ENCODE measurements at places on chromosomes 6 and 20. TPM values are rescaled to one million over a fixed set of nuclear protein-coding genes. Genes with fewer than 3 reads are reported as not detected.
A peak's percentile ranks its signal among the peaks of the same experiment; 100 is the strongest.

DNA sequence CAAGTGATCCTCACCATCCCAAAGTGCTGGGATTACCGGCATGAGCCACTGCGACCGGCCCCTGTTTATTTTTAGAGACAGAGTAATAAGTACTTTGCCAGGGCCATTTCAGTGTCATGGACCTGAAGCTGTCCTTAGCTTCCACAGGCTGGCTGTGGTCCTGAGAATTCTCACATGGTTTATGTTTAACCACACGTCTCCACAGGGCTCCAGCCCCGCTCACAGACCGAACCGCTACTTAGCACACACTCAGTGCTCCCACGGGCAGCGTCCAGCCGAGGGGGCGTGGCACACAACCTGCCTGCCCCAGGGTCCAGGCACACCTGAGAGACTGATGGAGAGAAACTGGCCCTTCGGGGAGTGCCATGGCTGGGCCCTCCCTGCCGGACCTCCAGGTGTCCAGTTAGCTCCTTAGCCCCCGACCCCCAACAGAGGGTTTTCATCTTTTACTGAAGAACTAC lies 11.7 kb downstream of the ACSS1 start:
- no peak for DNase-seq

DYNLT2 gene
- total RNA-seq, result 5.0 TPM

- DNase-seq, result peak; percentile 16
These were observed 24.3 kb downstream of the TOP1 start for GRCh38 chr20:41052742-41053419.

CCM2L gene
- 13.3 TPM for total RNA-seq

DNA sequence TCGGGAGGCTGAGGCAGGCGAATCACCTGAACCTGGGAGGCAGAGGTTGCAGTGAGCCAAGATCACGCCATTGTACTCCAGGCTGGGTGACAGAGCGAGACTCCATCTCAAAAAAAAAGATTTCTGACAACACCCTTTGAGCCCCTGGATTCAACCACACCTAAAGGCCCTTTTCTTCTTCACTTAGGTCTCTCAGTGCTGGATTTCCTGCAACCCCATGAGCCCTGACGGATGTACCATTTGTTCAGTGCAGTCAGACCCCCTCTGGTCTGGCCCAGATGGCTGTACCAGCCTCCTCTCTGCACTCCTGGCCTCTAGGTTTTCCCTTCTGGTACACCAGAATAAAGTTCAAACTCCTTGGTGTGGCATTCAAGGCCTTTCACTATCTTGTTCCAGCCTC lies 9.1 kb upstream of the NOL4L start:
- no peak for DNase-seq

DNA sequence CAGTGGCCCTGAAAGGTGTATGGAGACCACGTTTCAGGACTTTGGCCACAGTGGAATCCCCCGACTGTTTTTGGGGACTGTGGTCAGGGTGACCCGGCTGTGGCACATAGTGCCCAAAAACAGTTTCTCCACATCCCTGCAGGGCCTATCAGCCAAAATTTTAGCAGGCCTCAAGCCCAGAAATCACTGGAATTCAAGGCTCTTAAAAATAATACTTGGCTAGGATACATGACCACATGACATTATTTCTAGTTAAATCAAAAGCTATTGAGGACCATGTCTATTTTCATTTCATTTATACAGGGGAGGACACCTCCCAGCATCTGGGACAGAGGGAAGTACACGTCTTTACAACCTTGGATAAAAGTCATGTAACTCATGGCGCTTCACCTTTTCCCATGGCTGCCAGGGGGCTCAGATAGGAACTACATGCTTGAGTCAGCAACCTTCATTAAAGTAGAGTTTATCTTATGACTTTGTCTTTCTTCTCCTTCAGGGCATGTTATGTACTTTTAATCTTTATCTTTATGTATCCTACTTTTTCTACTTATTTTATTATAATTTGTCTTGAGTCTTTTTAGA lies 70.8 kb upstream of the CD93 start:
- DNase-seq, result no peak

DNA sequence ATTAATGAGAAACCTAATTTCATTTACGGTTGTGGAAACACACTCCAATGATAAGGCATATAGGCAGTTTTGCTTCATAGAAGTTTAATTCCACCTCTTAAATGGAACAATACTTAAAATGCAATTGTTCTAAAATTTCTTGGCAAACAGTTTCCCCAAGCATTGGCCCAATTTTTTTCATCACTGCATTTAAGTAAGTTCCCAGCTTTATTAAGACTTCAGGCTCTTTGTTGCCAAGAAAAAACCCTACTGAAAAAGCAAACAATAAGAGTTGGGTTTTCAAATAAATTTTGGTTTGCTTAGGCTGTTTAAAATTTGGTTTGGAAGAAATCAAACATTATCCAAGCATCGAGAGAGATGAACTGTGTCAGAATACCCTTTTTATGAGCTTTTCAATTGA lies 690.9 kb upstream of the NRSN1 start:
- no peak for DNase-seq

DNA sequence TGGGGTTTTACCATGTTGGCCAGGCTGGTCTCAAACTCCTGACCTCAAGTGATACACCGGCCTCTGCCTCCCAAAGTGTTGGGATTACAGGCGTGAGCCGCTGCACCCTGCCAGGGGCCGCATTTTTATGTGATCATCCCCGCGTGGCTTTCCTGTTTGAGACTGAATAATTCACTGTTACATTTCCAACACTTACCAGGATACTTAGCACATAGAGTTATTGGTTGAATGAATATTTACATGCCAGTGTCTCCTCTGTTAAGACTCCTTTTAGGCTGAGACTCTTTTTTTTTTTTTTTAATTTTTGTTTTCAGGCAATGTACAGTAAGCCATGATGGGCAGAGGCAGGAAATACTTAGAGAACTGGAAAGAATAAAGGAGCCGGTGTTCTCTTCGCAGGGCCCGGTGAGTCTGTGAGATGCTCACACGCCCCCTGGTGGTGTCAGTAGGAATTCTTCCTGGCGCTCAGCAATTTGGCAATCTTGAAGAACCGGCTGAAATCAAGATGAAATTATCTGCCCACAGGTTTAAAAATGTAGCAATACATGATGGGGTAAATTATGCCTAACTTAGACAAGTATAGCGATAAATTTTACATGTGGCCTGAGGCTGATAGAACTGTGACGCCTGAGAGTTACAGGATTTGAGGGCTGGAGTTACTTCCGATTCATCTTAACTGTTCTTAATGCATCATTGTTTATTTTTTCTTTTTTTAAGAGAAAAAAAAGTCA lies 7.6 kb upstream of the RNF114 start:
- peak; percentile 90 for DNase-seq

RPP40 gene
- 8.4 TPM for total RNA-seq

ADGRF5 gene
- total RNA-seq, result 17.6 TPM

- DNase-seq, result no peak
These were observed 180.9 kb downstream of the SASH1 start for GRCh38 chr6:148523551-148523950.

TFAP2C gene
- total RNA-seq, result 0.20 TPM

VWA7 gene
- 0.30 TPM for total RNA-seq

DNA sequence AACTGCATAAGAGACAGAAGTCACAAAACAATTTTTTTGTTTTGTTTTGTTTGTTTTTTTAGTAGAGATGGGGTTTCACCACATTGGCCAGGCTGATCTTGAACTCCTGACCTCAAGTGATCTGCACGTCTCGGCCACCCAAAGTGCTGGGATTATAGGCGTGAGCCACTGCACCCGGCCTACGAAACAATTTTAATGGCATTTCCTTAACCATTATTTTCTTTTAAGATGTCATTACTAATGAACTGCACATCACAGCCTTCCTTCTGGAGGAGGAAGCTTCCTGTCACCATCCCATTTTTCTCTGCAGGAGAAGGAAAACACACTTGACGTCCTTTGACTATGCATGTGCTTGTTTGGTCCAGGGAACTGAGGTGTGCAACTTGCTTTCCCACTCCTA lies 125.3 kb upstream of the AKIRIN2 start:
- no peak for DNase-seq

DNA sequence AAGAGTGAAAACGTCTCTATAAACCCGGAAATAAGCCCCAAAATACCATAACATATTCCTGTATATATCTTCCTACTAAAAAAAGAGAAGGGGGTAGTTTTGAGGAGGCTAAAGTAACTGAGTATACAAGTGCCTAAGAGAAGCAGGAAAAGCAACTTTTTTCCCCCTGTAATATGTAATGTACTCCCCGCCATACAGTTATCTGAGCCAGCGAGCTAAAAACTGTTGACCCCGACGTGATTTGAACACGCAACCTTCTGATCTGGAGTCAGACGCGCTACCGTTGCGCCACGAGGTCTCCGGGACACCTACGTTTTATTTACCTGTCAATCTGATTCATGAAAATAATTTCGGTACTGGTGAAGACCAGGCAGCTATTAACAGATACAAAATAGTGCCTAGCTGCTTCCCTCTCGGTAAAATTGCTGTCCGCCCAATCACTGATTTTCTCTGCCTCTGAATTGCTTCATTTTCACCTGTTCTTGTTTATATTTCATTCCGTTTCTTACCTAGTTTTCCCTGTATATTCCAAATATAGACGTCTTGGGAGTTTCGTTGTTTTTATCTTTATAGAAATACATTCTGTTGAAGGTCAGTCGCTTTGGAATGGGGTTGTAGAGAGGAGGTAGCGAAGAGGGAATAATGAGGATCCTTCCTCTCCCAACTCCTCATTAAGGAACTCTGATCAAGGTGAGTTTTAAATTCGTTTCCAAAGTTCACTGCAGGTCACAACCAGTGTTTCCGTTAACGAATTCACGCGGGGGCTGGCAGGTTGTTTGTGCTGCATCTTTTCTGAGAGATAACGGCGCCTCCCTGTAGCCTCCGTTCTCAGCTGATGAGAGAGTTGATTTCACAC lies 33.6 kb upstream of the BTN3A2 start:
- DNase-seq, result no peak

- DNase-seq, result no peak
These were observed 587 bp upstream of the BTN3A1 start for GRCh38 chr6:26401389-26401986.

GRCh38 chr20:57660181-57660921 lies 40.1 kb upstream of the ZBP1 start:
- DNase-seq, result peak; percentile 5

DNA sequence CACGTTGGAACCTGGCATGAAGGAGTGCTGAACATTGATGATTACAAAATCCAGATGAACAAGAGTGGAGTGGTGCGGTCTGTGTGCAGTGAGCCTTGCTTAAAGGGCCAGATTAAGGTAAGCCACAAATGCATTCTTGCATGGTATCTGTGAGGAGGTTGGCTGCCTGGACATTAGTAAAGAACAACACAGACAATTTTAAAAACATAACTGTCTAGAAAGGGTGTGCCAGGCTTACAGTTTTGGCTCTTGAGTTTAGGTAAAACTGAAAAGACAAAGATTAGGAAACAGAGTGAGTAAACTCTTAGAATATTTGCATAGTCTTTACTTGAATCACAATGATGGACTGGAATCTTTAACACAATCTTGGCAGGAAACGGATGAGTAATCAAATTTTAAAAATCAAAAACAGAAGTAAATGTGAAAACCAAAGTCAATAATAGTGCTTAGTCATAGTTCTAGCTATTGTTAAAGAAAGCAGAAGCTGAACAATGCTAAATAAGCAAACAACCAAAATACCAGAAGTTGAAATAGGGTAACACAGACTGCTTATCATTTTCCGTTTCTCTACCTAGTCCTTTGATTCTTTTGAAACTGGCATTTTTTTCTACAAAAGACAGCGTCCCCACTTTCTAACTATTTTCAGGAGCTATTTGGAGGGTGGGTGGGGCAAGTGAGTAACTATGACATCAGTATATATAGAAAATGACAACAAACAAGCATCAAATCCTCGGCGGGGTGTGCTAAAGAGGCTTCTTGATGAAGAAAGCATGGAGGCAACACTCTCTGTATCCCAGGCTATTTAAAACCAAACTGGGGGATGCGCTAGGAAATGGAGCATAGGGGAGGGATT lies 185.8 kb upstream of the RAB32 start:
- DNase-seq, result no peak

SLC17A1 gene
- not detected for total RNA-seq

DNA sequence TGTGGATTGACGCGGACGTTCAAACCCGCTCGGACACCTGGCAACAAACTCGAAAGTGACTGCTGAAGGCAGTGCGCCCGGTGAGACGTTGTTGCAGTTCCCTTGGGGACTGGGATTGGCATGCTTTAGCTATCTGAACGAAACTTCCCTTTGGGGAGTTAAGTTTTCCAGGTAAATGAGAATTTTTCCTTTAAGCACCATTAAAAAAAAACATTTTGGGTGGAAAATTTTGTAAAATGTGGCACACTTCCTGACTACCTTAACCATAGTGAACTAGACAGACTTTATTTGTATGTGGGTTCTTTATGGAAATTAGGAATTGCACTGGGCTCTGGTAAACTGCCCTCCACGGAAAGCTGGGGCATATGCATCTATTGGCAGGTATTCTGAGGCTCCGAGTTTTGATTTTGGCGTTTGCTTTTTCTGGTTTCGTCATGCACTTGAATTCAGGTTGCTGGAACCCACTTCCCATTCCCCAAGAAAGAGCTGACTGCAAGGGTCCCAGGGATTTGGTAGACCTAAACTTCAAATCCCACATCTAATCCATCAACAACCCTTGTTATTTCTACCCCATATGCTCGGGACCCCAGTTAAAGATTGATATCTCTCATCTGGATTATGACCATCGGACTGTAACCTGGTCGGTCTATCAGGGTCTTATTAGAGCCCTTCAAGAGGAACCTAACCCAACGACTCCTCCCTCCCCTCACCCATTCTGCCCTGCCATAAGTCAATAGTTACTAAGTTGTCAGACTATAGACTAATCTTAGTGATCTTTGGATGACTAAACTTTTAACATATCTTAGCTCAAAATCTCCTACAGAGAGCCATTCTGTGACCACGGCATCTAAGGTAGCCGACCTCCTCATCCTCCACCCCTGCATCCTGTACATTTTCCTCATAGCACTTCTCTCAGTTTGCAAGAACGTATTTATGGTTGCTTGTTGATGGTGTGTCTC lies 800 bp upstream of the DYNLT1 start:
- no peak for DNase-seq

RNF217 gene
- 37.4 TPM for total RNA-seq

CRISP3 gene
- total RNA-seq, result not detected

GJA10 gene
- total RNA-seq, result not detected

- no peak for DNase-seq
These were observed 122.0 kb upstream of the BMP5 start for GRCh38 chr6:55997223-55997874.

DNA sequence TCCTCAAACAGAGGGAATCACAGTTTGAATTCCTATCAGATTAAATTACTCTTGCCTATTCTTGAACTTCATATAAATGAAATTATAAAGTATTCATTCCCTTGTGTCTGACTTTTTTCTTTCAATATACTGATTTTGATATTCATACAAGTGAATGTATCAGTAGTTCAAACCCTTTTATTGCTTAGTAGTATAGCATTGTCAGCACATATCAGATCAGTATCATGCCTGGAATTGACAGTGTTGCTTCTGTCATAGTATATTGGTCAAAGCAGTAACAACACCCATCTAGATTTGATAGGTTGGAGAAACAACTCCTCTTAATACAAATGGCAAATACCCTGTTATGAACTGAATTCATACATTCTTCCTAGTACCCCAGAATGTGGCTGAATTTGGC lies 89.1 kb upstream of the SLC35F1 start:
- no peak for DNase-seq

GRCh38 chr6:125008261-125008703 lies 46.0 kb downstream of the RNF217 start:
- DNase-seq, result no peak

APCDD1L gene
- total RNA-seq, result not detected
